Right renal pelvis (tissue), 4 donors: ENCODE measurements at places on chromosomes 2 and 18. TPM values are rescaled to one million over a fixed set of nuclear protein-coding genes. Genes with fewer than 3 reads are reported as not detected.

The METAP1D gene
- polyA plus RNA-seq, result 10.6 TPM

DNA sequence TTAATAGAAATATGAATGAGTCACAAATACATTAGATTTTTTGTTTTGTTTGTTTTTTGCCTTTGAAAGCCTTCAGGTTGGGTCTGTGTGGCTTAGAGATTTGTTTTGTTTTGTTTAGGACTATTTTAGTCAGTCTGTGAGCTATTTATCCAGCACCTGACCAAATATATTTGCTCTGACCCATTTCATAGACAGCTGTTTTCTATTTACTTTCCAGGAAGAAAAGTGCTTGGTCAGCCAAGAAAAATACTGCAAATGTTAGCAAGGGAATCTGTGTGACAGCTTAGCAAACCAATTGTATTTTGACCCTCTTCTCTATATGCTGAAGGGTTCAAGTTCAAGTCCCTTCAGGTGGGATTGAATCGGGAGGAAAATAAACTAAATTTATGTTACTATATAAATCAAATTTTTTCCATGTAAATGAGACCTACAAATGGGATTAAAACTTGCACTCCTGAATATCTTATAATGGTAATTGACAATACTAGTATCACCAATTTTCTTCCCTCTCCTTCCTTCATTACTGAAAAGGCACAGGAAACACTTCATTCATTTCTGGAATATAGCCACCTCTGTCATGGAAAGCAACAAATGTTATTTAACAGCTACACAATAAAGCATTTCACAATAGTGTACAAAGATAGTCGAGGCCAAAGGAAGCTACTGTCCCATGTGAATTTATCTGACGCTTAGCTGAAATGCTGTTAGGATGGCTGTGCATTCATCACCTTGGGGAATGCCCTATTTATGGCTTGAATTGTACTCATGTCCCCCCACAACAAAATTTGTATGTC lies 23.1 kb upstream of the KLF7 start:
- no peak for DNase-seq

GRCh38 chr2:230658877-230659652 lies 53.6 kb upstream of the CAB39 start:
- no peak for DNase-seq

- DNase-seq, result peak; percentile 53
Observed at GRCh38 chr2:70553584-70554337, at the start of gene TGFA. Gene TGFA (minus strand): TSS chr2:70553826. CDS start chr2:70553767, 59 bp downstream.
